ENCODE measurements at places on chromosomes 16 and 17.

- DNase-seq: no peak
Measured at GRCh38 chr16:35725949-35726348, 2266.5 kb downstream of the TP53TG3F start.

DNA sequence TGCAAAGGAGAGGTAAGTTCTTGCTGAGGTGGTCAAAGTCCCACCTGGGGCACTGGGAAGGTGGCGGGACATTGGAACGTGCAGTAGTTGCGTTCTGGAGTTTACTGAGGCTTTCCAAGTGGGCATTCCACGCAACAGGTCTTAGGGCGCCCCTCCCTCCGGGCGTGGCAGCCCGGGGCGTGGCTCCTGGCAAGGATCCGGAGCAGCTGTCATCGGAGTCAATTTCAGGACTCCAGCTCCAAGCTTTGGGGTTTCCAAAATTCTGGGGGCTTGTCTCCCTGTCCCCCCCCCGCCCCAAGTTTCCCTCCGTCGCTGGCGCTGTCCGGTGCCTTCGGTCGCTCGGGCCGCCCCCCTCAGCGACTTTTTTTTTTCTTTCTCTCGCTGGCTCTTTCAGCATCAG is 43.1 kb upstream of the AMZ2 start:
- no peak for DNase-seq

DNA sequence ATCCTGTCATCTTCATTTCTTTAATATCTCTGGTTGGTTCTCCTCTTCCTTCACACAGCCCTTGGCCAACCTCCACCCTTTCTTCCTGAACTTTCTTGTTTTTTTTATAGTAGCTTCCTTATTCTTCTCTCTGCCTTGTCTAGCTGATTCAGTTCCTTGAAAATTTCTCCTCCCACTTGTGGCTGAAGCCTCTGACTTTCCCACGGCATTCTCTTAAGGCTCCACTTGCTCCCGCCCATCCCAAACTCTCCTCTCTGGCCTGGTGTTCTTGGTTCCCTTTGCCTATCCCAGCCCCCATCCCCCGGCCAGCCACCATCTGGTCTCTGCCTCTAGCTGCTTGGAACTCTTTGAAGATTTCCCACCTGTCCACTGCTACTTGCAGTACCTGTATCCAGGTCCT is 29.1 kb downstream of the NLRP1 start:
- DNase-seq: no peak

- no peak for DNase-seq
Measured at GRCh38 chr17:35088356-35088880, 24.9 kb upstream of the RFFL start.

DNA sequence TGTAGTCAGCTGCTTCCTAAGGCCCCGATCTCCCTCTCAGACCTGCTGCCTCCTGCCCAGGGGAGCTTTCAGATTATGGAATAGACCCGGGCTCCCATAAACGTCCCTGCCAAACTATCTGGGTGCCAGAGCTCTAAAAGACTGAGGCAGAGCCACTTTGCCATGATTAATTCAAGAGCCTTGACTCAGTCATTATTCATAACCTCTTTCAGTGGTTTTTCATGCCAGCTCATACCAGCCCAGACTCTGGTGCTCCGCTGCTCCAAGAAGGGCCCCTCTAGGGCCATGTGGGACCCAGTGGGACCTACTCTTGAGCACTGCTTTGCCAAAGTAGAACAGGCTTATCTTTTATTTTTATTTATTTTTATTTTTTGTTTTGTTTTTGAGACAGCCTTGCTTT is 23.9 kb downstream of the DNAI2 start:
- no peak for DNase-seq

DNA sequence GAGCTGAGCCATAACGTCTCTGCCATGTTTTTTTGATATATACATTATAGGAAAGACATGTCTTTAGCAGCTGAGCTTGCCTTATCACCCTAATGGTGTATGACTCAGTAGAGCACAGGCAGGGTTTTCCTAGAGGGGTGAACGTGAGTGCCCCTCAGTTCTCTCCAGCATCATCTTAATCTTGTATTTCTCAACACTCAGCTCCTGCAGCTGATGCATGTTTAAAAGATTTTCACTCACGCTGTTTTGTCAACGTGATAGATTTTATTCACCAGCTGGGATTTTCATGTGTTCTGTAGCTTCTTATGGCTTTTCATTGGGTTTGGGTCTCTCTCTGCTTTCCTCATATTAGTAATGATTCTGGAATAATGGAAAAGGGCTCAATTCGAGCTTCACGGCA is 186.0 kb upstream of the PMFBP1 start:
- DNase-seq: no peak

DNA sequence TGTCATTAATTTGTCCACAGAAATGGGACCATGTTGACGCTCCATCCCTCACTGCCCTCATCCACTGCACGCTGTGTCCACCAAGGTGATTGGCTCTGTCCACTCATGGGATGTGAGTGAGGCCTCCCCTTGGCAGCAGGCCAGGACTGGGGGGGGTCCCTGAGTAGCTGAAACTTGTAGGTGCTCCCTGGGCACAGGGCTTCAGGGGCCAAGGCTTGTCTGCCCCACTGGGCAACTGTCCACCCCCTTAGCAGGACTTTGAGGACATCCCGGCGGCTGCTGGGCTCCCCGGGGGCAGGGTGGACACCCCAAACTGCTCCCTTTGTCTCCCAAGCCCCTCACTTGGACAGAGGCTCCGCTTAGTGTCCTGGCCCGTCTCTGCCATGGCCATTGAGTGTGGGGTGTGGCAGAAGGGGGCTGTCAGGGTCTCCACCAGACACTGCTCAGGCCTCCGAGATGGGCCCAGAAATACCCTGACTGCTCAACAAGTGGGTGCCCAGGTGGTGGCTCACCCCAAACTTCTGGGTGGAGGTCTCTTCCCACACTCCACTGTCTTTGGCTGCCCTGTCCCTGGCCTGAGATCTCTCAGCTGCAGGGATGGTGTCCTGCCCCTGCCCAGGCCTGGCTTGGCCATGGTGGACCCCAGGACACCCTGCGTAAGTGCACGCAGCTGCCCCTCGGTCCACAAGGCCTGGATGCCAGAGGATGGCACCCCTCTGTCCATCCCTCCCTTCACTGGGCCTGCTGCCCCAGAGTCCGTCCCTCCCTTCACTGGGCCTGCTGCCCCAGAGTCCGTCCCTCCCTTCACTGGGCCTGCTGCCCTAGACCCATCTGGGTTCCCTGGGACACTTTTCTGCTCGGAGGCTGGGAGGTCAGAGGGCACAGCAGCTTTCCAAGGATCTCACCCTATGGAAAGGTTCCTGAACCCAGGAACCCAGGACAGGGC is 2.9 kb upstream of the RAB40C start:
- DNase-seq: no peak

GRCh38 chr17:81527591-81528383 is at the start of gene FSCN2:
Gene FSCN2 (plus strand): TSS chr17:81528377. CDS start chr17:81528532, 155 bp downstream.
- no peak for DNase-seq

DNA sequence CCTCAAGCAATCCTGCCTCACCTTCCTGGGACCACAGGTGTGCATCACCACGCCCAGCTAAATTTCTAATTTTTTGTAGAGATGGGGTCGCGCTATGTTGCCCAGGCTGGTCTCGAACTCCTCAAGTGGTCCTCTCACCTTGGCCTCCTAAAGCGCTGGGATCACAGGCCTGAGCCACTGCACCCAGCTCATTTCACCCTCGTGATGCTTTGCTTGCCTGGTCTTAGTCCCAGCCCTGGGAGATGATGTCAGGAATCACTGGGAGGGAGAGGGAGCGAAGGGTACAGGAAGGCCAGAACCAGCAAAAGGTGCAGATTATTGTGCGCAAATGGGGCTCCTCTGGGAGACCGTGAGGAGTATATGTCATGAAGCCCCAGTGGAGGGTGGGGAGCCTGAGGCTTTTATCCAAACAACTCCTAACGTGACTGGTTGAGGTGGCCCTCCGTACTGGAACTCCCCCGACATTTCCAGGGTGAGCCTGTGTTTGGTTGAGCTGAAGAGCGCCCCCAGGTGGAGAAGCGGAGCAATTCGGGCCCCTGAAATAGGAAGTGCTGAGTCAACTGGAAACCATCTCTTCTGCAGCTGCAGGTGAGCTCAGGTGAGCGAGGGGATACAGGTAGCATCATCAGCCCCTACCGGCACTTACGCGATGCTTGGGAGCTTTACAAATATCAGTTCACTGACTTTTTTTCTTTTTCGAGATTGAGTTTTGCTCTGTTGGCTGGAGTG is 41.2 kb upstream of the HAPSTR1 start:
- no peak for DNase-seq

- peak; percentile 24 for DNase-seq
Measured at GRCh38 chr17:29291163-29291752, 2.7 kb downstream of the NUFIP2 start.

DNA sequence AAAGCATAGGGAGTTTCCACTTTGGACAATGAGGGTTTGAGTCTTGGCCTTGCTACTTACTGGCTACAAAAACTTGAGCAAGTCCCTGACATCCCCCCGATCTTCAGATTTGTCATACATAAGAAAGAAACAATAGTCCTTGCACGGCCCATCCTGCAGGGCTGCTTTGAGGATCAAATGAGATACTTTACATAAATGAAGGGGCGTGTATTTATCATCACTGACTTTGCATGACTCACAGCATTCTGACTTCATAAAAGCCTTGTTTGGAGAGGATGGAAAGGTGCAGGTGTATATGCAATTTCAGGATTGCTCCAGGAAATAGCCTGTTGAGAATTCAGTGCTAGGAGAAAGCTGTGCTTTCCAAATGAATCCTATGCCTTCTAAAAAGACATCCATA is 465.0 kb upstream of the MAF start:
- no peak for DNase-seq

GRCh38 chr16:3832668-3833067 is 47.8 kb downstream of the CREBBP start:
- DNase-seq: no peak

DNA sequence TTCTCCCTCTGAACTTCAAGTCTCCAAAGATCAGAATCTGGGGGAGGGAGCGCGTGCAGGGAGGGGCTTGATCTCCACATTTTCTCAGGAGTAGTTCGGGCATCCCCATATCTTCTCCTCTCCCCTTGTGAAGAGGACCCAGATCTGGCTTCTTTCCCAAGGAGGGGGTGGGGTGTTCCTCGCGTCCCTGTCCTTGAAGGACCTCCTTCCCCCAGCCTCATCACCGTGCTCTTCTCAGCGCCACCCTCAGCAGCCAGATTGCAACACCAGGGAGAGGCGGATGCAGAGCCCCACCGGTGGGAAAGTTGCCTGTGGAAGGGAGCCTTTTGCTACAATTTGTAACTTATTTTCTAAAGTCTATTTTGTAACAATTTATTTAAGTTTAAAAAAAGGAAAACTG is 5.7 kb downstream of the PRSS53 start:
- no peak for DNase-seq

- DNase-seq: no peak
Measured at GRCh38 chr16:81189100-81189664, 49.3 kb upstream of the BCO1 start.

GRCh38 chr17:74945543-74945942 is 9.8 kb downstream of the OTOP3 start:
- DNase-seq: no peak

GRCh38 chr16:14496786-14497185 is 133.3 kb downstream of the PARN start:
- no peak for DNase-seq

DNA sequence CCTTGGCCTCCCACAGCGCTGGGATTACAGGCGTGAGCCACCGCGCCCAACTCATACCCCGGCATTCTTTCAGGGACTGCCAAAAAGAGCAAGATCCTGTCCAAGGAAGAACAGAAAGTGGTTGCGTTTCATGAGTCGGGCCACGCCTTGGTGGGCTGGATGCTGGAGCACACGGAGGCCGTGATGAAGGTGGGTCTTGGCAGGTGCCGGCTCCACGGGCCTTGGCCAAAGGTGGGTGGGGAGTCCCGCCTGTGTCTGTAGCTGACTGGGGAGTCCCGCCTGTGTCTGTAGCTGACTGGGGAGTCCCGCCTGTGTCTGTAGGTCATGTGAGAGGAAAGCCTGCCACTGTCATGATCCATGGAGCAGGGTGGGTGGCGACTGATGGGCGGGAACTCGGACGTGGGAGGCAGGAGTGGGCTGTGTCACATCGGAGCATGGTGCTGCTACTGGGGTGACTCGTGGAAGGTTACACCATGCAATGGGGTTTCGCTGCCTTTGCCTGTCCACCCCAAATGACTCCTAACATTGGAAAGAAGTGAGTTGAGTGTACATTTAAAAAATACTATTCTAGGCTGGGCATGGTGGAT is 10.0 kb upstream of the RPL13 start:
- no peak for DNase-seq

GRCh38 chr17:76492989-76493501 is 8.2 kb downstream of the RHBDF2 start:
- no peak for DNase-seq

DNA sequence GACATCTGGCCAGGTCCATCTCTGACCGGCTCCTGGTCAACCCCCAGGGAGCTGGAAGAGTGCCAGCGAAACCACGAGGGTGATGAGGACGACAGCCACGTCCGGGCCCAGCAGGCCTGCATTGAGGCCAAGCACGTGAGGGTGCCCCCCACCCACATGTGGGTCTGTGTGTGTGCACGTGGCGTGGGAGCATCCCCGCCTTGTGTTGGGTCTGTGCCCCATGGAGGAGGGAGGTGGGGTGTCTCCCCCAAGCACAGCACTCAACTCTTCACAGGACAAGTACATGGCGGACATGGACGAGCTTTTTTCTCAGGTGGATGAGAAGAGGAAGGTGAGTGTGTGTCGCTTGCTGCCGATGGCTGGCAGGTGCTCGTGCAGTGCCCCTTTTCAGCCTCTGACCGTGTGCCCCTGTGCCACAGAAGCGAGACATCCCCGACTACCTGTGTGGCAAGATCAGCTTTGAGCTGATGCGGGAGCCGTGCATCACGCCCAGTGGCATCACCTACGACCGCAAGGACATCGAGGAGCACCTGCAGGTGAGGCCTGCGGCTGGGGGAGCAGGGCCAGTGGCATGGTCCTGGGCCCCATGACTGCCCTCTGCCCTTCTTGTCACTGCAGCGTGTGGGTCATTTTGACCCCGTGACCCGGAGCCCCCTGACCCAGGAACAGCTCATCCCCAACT is 1.7 kb downstream of the STUB1 start:
- no peak for DNase-seq

- no peak for DNase-seq
Measured at GRCh38 chr16:2827831-2828520, 2.1 kb upstream of the ZG16B start.

DNA sequence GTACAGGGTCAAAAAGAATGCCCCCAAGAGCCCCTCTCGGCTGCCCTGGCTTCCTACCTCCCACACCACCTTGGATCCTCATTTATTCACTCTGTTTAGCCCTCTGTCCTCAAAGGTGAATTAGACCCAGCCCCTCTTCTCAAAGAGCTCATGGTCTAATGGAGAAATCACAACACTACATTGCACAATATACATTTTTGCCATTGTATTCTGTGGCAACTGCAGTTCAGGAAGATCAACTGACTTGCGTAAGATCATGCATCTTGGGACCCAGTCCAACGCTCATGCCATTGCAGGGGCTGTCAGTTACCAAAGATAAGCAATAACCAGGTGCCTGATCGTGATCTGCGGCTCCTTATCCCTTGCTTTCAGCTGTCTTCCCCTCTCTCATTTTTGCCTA is 1.4 kb downstream of the KRT38 start:
- DNase-seq: no peak

- DNase-seq: no peak
Measured at GRCh38 chr16:17327664-17328335, 143.0 kb downstream of the XYLT1 start.

GRCh38 chr16:34054969-34055368 is 595.6 kb downstream of the TP53TG3F start:
- DNase-seq: no peak

Measured in SHP77 treated with DMSO at 0.1 percent for 48 hours (cell line).